Right renal cortex interstitium (tissue), 3 donors: ENCODE measurements at places on chromosomes 2 and 18.

DNA sequence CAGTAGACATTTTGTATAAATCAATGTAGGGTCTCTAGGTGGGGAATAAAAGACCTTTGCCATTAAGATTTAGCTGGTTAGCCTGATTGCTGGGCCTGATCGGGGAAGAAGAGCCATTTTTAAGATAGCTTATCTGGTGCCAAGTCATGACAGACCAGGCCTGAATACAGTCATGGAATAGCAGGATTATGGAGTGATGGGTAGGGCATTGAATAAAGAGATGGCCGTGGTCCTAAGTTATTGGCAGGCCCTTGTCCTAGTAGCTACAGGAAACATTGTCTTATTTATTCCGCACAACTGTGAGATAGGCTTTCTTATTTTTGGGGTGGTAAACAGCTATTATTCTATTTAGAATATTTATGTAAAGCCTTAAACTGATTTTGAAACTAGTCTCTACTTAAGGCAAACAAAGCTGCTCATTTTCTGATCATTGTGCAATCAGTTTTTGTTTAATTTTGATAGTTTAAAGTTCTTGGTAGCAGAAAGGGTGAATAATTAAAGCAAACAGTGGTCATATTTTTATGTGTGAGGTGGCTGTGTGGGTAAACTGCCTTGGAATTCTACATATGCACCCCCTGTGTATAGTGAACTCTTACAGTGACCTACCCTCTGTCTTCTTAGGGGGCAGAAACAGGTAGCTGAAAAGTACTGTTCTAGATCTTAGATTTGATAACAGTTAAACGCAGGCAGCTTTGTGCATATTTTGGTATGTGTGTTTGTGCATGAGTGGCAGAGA lies 22.6 kb downstream of the ZNF236 start:
- DNase-seq = no peak

- no peak for DNase-seq
Measured at GRCh38 chr2:1140389-1141003, 189.8 kb downstream of the SNTG2 start.

GRCh38 chr2:182428476-182428875 lies 1.6 kb upstream of the PDE1A start:
- DNase-seq = no peak

DNA sequence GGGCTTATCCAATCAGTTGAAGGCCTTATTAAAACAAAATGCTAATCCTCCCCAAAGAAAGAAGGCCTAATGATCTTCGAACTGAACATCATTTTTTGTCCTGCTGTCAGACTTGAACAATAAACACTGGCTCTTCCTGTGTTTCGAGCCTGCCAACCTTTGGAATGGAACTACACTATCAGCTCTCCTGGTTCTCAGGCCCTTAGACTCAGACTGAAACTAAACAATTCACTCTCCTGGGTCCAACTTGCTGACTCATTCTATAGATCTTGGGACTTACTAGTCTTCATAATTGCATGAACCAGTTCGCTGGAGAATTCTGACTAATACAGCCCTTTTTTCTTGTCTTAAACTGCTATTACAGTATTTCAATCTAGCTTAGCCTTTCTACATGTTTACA lies 235.2 kb downstream of the LNPK start:
- no peak for DNase-seq

DNA sequence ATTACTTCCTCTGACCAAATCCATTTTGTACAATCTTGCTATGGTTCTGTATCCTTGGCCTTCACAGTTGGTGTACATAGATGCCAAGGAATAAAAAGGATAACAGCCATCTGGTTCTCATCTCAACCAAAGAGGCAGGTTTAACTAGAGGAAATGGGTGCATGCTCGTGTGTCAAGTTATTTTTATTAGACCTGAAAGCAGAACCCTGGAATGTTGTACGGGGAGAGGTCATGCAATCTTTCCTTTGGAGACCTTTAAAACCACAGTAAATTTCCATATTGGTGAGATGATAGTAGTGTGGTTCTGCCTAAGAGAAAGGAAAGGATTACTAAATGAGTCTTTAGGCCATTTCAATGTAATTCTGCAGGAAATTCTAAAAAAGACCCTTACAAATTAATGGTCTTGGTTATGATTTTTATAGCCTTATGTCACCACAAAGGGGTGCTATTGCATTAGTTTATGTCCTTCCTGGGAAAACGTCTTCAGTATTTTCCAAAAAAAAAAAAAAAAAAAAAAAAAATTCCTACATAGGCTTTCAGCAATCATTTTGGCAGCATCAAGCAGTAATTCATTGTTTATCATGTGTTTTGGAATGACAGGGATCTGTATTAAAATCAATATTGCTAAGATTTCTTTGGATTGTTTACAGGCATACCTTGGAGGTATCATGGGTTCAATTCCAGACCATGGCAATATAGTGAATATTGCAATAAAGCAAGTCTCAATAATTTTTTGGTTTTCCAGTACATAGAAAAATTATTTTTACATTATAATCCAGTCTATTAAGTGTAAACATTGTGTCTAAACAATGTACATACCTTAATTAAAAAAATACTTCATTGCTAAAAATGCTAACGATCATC lies 270.8 kb downstream of the NYAP2 start:
- DNase-seq = no peak
